Stimulated activated CD4-positive, alpha-beta T cell treated with anti-CD3 and anti-CD28 coated beads, Interleukin-15, amount 100 ng/mL, for 48 hours (primary cell): ENCODE measurements at places on chromosomes 1 and 21.

DNA sequence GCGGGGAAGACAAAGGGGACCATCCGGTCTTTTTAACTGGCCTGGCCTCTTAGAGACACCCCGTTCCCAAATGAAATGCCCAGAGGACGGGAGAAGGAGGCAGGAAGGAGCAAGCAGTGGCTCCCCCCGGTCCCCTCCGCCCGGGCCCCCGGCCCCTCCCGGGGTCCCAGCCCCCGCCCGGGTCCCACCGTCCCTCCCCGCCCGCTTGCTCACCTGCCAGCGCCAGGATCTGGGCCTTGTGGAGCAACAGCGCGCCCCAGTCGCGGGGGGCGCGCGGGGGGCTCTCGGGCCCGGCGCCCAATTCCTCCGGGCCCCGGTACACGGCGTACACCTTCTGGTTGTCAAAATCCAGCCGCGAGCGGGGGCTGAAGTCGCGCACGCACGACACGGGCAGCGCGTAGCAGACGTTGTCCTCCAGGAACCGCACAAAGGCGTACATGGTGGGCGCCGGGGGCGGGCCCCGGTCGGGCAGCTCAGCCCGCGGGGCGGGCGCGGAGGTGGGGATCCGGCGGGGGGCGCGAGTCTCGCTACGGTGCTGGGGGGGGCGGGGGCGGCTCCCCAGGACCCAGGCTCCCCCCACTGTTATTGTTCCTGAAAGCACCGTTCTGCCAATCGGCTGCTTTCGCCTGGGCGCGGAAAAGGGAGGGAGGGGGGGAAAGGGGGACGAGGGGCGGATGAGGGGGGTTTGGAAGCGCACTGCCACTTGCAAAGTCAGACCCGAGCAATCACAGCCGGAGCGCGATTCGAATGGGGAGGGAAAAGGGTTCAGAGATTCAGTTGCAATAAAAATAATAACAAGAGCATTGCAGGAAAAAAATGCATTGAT lies at the start of gene BEND5:
TSS of gene BEND5 (minus strand) at position 499 of the 826 bp plus-strand sequence. CDS start at position 439, 60 bp downstream.
- peak; percentile 29 for DNase-seq

DNA sequence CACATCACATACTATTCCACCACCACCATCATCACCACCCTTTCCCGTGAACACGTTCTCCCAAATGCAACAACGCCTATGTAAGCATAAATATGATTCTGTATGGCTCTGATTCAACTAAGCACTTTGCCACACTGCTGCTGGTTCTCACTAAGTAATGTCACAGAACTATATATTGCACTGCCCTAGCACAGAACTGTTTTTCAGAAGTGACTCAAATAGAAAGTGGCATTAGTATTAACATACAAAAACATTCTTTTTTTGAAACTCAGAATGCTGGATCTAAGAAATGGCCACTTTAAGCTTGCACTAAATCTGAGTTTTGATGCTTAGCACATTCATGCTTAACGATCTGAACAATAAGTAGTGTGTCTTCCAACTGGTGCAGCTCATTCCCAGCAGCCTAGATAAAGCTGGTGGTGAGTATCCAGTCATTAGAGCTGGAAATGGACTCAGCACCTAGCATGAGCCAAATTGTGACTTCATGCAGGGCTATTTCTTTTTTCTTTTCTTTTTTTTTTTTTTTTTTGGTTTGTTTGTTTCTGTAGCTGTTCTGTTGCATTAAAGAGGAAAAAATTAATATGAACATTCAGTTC lies 46.2 kb upstream of the ZC3H11B start:
- no peak for DNase-seq

GRCh38 chr1:37482796-37483744 lies 8.7 kb downstream of the ZC3H12A start:
- no peak for DNase-seq

- DNase-seq, result no peak
Measured at GRCh38 chr21:33238565-33239255, 9.0 kb downstream of the IFNAR2 start.

DNA sequence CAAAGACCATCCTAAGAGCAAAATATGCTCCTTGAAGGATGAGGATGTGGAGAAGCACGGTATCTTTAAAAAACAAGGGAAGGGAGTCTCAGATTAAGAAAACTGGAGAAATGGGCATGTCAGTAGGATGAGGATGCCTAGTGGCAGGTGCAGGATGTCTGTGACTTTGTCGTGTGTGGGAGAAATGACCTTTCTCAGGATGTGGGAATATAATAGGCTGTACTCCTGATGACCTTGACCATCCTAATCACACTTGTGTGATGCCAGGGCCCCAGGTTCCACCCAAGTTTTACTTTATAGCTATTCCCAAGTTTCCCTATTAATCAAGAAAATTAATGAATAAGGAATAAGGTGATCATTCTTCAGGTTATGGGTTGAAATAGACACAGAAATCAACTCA lies 12.9 kb downstream of the C1orf116 start:
- DNase-seq, result no peak

DNA sequence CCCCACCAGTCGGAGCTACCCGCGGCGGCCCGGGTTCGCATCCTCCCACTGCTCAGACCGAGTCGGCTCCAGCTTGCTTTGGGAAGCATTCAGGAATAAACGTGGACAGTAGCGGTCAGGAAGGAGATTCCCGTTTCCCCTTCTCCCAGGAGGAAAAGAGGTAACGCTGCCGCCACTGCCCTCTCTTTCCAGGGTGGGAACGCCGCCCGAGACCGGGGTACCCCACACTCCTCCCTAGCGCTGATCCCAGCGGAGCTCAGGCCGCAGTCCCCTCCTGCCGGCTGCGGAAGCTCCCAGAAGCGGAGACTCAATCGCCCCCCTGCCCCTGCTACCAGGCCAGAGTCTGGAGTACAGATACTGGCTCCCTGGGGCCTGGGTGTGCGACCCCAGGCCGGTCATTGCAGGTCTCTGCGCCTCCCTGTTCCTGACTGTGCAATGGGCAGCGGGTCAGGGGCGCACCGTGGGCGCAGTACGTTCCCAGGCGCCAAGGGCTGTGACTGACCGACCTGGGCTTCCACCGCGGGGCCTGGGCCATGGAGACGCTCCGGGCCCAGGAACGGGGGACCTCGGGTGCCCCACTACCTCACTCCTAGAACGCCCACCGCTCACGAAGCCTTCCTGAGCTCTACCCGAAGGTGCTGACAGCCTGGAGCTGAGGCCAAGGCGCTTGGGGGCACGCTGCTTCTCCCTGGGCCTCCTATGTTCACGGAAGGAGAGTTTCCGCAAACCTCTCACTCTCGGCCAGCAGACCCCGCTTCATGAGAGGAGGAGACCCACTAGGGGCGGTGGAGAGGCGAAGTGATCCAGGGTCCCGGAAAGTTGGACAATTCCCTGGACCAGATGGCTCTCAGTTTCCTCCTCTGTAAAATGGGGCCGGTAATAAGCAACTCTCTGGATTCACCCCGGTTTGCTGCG lies 7.8 kb downstream of the DMRTA2 start:
- no peak for DNase-seq

DNA sequence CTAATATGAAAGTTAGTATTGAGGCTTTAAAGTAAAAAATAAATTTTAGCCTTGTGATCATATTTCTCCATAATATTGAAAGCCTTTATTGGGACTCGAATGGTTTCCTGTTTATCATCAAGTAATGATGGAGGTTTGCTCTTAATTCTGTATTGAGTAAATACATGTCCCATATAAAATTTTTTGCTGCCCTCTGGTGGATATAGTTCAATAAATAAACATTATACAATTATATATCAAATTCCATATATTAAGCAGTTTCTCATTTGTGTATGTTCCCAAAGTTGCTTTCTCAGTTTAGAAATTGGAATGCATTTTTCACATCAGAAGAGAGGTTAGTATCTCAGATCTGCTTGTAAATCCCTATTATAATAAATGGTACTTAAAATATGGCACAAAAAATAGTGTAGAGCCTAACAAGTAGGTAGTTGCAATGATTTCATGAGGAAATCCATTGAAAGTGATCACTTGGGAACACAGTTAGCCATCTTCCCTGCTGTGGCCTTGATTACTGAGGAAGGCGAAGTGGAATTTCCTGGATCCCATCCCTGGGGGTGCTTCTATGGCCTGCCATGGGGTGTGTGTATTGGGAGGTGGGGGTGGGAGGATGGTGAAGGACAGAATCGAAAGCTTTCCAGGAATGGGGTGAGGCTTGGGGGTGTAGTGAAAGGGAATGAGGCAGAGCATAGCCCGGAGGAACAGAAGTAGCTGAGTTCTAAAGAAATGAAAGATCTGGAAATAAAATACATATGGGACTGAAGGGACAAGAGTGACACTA lies 84.1 kb upstream of the C21orf91 start:
- no peak for DNase-seq

DNA sequence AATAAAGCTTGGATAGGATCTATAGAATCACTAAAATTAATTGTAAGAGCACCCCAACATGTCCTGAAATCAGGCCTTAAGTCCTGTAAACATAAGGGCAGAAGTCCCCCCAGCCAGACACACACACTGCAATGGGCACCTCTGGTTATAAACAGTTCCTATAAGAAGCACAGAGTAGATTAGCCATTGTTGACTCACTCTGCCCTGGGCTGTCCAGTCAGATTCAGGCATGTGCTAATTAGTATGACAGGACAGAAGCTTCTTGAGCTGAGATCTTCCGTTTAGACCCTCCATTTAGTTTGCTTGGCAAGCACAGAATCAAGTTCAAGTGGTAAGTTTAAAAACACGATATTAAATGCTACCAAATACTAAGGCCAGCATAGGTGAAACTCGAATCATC lies 11.8 kb upstream of the DENND1B start:
- no peak for DNase-seq

DNA sequence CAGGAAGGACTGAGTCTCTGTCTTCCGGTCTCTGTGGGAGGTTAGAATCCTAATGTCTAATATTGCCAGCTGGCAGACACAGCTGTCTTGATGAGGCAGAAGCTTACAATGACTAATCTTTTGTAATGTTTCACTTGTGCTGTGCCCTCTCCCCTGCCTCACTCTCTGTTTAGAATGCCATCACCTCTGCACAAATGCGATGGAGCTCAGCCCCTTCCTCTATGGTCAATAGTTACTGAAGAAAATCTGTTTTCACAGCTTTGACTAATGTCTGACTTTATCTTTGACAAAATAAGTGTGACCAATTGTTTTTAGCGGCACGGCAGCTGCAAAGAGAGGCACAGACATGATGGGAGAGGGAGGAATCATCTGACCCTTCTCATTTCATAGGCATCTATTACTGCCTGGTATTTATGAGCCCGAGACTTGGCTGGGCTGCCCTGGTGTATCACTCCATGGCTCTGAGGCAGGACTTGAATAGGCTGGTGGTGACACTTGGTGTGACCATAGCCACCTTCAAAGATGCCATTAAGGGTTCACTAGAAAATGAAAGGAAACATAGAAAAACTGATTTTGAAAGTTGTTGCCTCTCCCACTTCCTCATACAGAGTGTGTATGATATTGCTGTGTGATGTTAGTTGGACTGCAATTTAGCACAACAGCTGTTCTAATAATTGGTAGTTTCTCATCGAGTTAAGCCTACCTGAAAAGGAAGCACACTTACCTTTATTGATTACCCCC lies 163.2 kb upstream of the NBPF11 start:
- DNase-seq, result no peak

DNA sequence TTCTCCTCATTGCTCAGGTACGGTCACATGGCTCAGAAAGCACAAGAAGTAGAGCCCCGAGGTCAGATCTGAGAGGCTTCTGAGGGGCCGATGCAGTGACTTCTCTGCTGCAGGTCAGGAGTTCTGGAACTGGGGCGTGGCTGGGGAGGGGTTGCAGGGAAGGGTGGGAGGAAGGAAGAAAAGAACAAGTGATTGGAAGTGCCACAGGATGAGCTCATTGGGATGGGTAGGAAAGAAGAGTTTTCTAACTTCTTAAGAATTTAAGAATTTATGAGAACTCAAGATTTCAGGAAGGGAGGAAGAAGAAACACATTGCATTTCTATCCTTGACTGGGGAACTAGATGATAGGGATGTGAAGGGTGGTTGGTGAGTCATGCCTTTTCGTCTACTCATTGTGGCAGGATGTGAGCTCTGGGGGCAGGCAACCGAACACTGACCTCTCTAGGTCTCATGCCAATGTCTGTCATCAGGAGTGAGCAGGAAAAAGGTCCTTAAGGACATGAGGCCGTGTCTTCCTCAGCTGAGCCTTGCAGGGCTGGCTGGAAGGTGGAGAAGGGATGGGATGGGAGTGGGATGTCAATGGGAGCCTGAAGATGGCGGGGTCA lies 497 bp downstream of the FCRLB start:
- DNase-seq, result no peak

DNA sequence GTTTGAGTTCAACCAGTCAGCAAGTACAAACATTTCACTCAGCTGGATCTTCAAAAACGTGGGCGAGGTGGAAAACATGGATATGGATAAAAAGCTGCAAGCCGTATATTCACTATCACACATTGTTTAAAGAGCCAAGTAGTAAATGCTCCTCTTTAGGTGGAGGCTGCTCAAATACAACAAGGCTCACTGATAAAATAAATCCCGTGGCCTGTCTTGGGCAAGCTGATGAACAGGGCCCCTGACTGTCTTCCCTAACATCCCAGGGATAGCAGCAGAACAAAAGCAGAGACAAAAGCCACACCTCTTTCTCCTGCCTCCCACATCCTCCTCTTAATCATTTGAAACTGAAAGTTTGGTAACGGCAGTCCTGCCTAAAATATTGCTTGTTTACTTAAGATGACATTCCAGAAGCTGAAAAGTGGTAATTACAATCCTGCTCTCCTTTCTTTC lies 357.7 kb downstream of the TTLL7 start:
- DNase-seq, result no peak

DNA sequence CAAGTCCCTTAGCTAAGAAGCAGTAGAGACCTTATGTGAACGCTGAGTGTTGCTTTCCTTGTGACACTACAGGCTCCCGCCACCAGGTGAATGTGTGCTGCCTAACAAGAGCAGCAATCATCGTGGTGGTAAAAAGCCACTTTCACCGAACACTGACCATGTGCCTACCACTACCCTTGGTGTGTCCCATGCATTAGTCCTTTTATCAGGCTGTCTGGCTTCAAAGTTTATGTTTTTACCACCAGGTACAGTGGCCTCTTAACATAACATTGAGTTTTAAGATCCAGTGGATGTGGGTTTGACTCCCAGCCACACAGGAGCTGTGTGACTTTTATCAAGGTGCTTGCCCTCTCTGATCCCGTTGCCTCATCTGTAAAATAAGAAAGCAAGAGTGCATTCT lies 1.7 kb downstream of the C1QB start:
- DNase-seq, result no peak

GRCh38 chr1:10456661-10457060 lies 6.8 kb downstream of the CORT start:
- no peak for DNase-seq

DNA sequence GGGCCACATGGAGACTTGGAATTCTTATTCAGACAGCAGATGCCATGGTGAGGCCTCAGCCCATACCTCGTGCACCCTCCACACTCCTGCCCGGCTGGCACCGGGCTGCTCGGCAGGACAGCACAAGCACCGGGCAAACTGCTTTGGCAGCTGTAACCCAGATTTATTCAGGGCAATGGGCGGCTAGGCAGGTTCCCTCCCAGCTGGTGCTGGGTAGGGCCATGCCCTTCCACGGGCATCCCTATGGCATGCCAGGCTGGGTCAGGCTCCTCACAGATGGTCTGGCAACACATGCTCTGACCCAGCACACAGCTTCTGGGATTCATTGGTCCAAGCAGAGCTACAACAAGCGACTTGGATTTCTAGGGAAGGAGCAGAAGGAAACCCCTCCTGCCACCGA lies 53.4 kb downstream of the ATP1A1 start:
- DNase-seq, result no peak

- DNase-seq, result no peak
Measured at GRCh38 chr1:118556936-118557335, 371.9 kb upstream of the SPAG17 start.
